OCI-LY7 (cell line): ENCODE measurements at places on chromosomes 16 and 17.

- no peak for DNase-seq
Measured at GRCh38 chr17:11704041-11704440, 105.8 kb downstream of the DNAH9 start.

DNA sequence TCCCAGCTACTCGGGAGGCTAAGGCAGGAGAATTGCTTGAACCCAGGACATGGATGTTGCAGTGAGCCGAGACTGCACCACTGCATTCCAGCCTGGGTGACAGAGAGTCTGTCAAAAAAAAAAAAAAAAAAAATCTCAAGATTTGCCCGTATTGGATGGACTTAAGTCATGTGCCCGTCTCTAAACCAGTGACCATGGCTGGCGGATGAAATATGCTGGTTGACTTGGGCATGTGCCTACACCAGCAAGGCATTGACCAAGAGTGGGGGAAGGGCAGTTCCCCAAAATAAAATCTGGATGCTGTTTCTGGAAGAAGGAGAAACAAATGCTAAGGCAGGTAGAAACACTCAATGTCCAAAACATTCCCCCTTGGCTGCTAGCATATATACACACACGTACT is 21.5 kb upstream of the COL1A1 start:
- no peak for DNase-seq

GRCh38 chr17:64025732-64026294 is 5.4 kb upstream of the ICAM2 start:
- peak; percentile 91 for DNase-seq

DNA sequence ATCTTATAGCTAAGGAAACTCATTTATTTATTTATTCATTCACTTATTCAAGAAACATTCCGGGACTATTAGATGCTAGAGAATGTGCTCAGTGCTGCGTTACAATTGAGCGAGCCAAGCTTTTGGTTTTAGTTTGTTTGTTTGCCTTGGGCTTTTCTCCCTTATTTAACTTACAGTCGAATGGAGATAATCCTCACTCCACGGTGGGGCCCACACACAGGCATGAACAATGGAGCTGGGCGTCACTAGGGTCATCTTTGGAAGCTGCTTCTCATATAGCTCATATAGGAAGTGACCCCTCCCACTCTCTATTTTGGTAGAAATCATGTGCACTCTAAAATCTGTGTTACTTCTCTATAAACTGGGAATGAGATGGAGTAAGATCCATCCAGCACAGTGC is 210.0 kb downstream of the TMEM114 start:
- DNase-seq = no peak

- no peak for DNase-seq
Measured at GRCh38 chr16:87671715-87672270, 69.5 kb downstream of the JPH3 start.

DNA sequence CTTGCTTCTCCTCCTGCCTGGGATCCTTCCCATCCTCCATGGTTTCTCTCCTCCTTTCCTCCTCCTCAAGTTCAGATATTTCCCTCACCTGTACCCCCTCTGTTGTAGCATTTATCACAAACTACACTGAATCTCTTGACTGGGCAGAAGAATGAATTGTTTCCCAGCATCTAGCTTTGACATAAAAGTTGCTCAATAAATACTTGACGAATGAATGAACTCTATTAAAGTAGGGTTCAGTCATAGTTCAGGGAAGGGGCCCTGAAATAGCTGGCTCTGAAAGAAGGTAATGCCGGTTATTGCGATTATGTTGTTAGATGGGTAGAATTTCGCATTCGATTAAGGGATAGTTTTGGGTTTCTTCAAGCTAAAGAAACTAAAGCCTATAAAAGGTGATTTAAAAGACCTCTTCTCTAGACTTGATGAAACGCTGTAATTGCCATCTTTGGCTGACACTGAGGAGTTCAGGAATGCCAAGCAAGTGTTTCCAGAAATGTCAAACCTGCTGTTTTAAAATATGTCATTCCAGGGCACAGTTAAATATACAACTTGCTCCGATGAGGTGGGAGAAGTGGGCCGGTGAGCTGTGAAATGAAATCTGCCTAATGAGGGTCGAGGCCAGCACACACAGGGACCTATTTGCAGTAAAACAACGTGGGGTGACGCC is 1.0 kb upstream of the CPD start:
- DNase-seq = no peak

GRCh38 chr17:58626905-58627304 is 64.9 kb downstream of the TEX14 start:
- DNase-seq = no peak

GRCh38 chr17:60888812-60889709 is 211.4 kb downstream of the BCAS3 start:
- no peak for DNase-seq

DNA sequence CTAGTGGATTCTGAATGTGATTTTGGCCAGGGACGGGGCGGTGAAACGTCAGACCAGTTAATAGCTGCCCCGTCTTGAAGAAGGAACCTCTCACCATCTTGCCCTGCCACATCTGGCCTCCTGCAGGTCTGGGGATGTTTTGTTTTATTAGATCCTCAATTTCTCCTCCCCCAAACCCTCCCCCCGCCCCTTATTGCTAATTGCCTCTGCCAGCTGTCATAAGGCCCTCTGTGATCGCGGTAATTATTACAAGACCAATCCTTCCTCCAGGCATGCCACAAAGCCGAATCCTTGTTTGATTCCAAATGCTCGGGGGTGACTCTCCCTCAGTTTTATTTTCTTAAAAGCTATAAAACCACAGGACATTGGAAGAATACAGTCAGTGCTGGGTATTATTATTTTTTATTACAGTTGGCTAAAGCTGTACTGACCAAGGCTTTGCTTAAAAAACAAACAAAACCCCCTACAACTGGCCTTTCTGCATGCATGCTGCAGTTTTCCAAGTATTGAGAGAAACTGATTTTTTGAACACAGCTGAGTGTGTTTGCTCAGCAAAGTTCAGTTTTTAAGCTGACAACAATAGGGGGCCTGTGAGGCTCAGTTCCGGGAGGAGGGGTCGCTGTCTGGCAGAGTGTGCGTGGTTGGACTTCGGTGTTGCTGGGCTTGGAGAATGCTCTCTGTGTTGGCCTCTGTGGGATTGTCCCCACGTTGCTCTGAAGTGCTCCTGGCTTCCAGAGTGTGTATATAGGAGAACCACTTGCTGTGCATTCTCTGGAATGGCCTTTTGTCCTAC is 1.7 kb downstream of the KSR1 start:
- no peak for DNase-seq

DNA sequence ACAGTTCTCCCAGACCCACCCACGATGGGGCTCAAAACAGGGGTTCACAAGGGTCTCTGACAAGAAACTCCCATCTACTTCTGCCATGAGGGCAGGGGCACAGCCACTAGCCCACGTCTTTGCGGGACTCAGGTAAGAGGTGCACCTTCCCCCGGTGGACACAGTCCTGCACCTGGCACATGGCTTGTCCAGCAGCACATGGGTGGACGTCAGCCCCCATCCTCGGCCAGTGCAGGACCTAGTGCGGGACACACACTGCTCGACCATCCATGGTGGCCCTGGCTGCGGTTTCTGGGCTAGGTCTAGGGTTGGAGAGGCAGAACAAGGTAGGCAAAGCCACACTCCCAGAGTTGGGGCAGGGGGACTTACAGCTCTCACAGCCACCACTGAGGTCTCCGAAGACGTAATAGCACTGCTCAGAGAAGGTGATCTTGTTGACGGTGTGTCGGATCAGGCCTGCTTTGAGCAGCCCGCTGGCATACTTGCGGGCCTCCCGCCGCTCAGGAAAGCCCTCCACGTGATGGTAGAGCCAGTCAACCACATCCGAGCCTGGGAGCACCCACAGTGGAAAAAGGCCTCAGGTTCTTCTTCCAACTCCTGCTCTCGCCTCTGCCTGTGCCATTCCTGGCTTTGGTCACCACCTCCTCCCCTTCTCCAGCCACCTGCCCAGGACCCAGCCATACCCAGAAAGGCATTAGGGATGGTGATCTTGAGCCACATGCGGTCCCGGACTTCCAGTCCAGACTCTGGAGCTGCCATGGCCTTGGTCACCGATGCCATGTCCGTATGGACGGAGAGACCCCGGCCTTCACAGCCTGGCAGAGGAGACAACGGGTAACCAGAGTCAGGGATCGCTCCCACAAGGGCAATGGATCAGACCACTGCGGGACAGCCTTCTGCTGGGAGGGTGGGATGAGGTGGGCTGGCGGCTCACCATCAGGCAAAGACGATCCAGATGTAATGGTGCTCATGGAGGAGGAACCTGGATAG is 7.3 kb downstream of the ACADVL start:
- DNase-seq = no peak

DNA sequence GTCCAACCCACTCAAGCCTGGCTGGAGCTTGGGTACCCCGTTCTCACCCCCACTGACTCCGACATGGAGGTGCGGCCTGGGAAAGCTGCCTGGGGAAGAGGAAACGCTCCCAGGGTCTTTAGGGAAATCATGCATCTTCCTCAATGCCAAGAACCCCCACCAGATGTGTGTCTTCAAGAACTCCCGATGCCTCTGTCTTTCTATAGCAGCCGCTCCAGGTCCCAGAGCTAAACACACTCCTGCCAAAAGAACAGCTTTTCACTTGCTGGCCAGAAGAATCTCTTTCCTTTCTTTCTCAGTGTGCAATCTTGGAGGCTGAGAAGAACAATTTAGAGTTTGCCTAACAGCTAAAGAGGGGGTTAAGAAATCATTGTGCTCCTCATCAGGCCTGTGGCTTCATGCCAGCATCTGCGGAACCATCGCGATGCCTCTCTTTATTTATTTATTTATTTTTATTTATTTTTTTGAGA is 41.1 kb upstream of the MTSS2 start:
- DNase-seq = no peak

DNA sequence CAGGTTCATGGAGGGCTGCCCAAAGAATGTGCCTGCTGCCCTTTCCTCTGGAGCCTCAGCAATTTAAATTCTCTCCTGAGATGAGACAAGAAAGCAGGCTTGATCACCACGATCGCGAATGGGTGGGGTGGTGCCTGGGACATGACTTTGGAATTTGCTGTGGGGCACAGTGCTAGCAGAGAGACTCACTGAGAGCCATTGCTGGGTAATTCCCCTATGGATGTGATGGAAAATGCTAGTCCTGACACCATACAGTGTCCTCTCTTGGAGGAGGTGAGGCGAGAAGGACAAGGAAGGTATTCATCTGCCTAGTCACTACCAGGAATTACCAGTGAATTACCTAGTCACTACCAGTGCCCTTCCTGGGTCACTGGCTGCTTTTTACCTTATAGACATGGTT is 15.5 kb downstream of the FAM20A start:
- DNase-seq = no peak

DNA sequence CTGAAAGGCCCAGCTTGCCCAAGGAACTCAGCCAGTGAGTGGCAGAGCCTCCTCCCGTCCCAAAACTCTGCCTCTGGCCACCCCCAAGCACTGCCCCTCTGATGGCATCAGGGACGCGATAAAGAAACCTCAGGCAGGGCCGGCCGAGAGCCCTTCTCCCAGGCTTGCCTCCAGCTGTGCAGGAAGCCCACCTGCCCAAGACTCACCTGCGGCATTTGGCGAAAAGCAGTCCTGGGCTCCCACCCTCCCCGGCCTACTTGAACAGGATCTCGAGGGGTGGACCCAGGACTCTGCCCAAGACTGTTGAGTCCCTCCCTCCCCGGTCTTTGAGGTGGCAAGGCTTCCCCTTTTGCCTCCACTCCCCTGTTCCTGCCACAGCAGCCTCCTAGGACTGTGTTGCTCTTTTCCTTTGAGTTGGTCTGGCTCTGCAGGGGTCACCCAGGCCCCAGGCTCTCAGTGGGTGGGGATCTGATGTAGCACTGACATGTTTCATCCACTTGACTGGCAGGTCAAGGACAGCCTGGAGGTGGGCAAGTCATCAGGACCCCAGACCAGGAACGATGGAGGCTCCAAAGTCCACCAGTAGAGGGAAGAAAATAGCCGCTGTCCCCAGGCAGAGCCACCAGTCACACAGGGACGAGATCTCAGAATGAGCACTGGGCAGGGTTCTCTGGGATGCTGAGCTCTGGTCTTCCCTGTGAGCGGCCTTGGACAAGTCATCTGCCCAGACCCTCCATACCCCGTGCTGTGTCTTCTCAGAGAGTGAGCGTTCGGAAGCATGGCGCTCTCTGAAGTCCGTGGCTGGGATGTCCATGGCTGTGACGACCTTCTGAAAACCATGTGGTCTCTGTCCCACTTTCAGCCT is 111.0 kb upstream of the TNRC6C start:
- no peak for DNase-seq

- no peak for DNase-seq
Measured at GRCh38 chr16:53599548-53599947, 96.5 kb upstream of the AKTIP start.

DNA sequence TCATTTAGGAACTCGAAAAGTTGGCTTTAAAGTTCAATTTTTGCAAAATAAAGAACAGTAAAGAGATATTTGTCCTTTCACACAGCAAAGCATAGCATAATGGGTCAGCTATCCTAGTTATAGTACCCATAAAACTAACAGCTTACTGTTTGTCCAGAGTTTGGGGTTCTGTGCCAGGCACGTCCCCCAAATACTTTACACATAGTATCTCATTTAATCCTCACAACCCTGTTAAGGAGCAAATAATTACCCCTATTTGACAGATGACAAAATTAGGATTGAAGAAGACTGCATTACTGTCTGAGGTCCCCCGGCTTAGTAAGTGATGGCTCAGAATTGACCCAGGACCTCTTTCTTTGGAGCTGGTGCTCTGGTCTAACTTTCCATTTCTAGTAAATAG is 52.6 kb downstream of the MYO1D start:
- no peak for DNase-seq

DNA sequence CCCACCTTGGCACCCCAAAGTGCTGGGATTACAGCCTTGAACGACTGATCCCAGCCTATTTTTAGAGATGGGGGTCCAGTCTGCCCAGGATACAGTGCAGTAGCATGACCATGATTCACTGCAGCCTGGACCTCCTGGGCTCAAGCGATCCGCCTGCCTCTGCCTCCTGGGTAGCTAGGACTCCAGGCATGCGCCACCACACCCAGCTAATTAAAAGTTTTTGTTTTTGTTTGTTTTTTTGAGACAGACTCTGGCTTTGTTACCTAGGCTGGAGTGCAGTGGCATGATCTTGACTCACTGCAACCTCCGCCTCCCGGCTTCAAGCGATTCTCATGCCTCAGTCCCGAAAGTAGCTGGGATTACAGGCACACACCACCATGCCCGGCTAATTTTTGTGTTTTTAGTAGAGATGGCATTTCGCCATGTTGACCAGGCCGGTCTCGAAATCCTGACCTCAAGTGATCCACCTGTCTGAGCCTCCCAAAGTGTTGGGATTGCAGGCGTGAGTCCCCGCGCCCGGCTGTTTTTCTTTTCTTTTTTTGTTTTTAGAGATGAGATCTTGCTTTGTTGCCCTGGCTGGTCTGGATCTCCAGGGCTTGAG is 2.3 kb upstream of the PAFAH1B1 start:
- no peak for DNase-seq
